ENCODE measurements at places on chromosomes 7 and 10. TPM values are rescaled to one million over a fixed set of nuclear protein-coding genes. Genes with fewer than 3 reads are reported as not detected.

DNA sequence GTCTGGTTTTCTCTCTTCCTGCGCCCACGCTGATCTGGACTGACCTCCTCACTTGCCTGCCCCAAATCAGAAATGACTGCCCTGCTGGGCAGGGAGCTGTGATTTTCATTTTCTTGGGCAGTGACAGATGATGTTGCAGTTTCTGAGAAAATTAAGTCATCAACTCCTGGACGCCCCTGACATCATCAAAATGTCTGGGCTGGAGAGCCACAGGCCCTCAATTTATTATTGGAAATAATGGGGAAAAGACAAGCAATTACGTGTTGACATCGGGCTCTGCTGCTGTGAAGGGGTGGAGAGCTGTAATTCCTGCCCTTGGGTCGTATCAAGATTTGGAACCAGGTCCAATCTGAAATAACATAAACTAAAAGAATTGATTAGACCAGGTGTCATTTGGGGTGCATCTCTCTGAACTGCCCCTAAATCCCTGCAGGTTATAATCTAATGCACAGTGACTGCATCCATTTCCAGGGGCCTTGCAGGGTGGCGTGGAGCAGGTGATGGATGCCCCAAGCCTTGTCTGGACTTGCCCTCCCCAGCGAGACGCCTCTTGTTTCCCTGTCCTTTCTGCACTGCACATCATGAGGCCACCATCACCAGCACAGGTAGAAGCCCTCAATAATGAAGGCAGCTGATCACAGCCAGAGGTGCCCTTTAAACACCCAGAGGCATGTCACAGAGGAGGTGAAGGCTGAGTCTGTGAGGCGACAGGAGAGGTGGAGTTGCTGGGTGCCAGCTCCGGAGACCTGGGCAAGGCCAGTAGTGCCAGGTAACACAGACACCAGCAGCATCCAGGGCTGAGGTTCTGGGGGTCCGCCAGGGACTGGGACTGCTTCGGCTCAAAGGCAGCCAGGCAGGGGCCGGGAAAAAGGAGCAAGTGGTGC is 98.7 kb downstream of the HTR5A start:
- no peak for DNase-seq

DNA sequence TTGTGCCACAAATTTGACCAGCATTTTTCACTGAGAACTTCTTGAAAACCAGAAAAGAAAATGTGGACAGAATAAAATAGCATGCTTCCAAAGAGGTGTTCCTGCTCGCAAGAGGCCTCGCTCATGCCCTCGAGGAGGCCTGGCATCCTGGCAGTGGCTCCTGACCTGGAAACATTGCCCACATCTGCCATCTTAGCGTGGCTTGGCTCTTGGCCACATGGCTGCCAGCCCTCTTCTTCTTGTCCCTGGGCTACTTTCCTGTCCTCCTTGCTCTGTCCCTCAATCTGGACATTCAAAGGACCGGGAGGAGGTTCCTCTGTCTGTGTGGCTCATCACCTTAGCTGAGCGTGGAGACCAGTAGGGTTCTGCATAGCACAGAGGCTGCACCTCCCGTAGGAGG is 131.6 kb upstream of the TMEM72 start:
- DNase-seq: no peak

GRCh38 chr10:89101943-89102342 is 105.2 kb downstream of the CH25H start:
- DNase-seq: no peak

DNA sequence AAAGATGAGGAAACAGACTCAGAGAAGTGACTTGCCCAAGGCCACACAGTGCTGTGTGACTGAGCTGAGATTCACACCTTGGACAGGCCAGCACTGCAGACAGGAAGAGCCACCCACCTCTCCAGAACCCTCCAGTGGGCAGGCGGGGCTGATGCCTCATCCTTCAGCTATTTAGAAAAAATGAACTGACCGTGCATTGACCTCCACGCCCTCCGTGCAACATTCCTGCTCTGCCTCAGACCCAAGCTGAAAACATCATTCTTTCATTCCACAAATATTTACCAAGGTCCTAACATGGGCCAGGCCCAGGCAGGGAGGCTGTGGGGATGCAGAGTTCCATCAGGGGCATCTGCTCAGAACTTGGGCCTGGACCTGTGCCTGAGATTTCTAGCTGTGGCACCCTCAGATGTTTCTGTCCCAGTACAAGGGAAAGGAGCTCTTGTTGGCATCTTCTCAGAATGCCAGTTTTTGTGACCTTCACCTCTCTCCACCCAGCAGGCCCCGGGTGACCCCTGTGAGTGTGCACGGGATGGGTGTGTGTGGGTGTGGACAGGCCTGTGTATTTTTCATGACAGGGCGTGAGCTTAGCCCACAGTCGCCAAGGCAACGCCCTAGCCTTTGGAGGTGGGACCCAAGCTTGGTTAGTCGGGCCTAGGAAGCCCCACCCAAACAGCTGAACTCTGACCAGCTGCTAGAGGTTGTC is 6.5 kb downstream of the VSIR start:
- DNase-seq: peak; percentile 89

DNA sequence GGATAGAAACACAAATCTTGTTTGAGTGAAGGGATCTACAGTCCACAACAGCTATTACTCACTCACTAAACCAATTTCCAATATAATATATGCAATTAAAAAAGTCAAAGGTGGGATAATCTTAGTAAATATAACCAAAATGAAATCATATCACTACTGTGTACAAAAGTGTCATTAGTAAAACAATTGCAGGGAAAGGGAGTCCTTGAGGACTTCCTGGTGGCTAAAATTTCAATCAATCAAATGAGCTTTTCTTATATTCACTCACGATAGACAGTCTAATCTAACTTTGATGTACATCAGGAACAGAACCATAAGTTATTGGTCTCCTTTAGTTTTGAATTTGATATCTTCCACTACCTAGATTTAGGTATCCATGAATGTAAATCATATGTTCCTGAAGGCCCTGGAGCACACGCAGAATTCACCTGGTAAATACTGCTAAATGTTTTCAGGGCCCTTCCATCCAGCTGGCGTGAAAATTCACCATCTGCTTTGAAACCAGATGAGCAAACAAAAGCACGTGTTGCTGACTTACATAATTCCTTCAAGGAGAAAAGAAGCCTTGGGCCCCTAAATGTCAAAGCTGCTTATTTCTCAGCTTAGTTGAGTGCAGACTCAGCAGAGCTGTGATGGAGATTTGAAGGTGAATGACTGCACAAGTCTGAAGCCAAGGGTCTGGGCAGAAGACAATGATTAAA is 159.3 kb upstream of the TMEM196 start:
- DNase-seq: no peak

GRCh38 chr10:5553400-5554170 is 28.8 kb downstream of the CALML3 start:
- no peak for DNase-seq

DNA sequence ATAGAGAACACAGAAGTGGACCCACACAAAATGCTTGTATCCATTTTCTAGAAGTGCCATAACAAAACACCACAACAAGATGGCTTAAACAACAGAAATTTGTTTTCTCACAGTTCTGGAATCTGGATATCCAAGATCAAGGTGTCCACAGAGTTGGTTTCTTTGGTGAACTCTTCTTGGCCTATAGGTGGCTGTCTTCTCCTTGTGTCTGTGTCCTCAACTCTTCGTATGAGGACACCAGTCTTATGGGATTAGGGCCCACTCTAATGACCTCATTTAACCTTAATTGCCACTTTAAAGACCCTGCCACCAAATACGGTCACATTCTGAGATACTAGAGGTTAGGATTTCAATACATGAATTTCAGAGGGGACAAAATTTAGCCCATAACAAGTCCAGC is 30.8 kb upstream of the C10orf71 start:
- no peak for DNase-seq

- DNase-seq: peak; percentile 66
Observed at GRCh38 chr10:113226831-113227445, 276.9 kb downstream of the TCF7L2 start.

DNA sequence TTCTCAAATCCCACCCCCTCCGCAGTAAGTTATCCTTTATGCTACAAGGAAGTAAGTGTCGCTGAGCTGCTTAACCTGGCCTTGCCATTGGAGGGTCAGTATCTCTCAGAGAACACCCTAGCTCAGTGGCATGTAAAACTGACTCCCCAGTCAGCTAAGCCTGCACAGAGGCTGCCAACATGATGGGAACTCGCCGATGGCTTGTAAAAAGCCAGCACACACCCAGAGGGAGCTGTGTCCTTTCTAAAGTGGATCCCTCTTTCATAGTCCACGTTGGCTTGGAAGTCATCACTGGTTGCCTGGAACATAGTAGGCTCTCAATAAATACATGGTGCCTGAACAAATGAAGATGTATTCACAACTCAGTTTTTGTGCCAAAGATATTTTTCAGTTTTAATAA is 249.1 kb upstream of the YAE1 start:
- no peak for DNase-seq

GRCh38 chr7:45171946-45172345 is 14.4 kb downstream of the RAMP3 start:
- no peak for DNase-seq

GRCh38 chr7:2523461-2523936 is 3.9 kb downstream of the LFNG start:
- no peak for DNase-seq

DNA sequence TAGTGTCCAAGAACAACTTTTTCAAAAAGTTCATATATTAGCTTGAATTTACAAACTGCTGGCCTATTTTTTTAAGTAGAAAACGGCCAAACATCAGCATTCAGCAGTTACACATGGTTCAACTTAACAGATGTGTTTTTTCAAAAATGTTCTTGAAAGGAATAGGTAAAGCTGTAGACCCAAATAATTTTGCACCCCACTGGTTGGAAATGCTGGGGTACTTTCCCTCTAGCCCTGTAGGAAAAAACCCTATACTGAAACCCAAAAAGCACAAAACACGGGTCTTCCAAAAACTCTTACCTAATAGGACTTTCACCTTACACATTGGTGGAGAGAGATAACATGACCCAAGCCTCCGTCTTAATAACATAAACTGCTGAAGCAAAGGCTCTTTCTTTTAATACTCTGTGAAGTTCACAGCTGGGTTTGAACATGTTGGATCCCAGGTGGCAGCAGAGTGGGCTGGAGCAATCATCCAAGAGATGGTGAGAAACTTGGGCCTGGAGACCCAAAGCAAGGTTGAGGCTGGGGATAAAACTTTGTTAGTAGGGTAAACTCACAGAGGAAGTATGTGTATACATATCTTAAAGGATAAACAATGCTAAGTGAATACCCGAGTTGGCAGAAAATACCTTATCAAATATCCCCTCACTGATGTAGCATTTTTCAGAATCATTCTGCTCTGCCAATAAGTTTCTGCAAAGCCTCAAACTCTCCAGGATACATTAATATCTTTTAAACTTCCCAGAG is 629 bp upstream of the DNAJC9 start:
- DNase-seq: no peak

DNA sequence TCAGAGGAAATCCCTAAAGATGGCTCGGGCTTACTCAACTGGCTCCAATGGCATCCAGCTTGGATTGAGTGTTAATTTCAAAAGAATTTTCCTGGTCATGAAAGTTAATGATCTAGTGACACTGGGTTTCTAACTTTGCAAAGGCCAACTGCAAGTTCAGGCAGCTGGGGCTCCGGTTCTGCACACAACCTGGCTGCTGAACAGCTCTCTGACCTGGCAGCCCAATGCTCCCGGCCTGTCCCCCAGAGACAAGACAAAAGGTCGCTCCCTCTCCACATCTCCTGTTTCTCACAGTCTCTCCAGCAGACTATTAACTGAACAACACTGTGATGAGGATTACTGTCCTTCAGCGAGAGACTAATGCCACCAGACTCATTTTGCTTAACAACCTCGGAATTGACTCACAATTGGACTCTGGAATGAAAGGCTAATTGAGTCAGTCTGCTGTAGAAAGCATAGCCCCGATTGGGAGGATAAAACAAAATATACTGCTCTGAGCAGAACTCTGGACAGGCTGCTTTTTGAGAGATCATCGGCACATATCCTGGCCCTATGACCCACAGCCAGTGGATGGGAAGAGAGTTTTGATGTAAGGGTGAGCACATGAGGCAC is 174.5 kb downstream of the GFRA1 start:
- peak; percentile 57 for DNase-seq

DNA sequence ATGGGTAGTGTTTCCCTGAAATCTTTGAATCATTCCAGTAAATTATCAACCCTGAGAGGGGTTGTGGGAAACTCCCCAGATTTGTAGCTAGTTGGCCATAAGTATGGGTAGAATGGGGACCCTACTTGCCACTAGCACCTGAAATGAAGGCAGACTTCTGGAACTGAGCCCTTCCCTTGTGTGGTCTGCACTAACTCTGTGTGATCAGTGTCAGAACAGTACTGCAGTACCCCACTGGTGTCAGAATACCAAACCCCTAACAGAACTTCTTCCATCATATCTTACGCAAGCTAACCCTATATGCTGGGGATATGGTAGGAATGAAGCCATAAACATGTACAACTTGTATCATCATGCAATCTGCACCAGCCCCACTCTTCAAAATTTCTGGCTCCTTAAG is 50.8 kb downstream of the ABI1 start:
- DNase-seq: no peak

GRCh38 chr7:45155357-45155900 is 2.2 kb upstream of the RAMP3 start:
- DNase-seq: no peak

GRCh38 chr7:138429577-138430250 is 30.3 kb upstream of the TRIM24 start:
- no peak for DNase-seq

DNA sequence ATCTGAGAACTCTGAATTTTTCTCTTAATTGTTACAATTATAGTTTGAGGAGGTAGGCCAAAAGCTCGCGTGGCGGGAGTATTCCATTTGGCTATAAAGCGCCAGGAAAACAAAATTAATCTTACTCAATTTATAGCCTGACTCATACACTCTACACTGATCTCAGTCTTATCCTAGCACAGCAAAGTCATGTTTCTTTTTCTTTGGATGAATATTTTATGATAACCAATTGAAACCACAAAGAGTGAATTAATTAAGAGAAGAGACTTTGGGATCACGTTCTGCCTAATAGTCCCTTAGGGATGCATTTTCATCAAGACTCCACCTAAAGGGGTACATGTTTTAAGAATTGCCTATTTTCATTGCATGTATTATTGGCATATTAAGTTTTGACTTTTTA is 420.8 kb downstream of the HGF start:
- DNase-seq: no peak

Gene MKX
- total RNA-seq: 14.7 TPM

Gene SRPK2
- total RNA-seq: 34.4 TPM

Gene SLC13A1
- not detected for total RNA-seq

Gene ANKRD61
- total RNA-seq: 0.22 TPM

Gene C10orf53
- not detected for total RNA-seq

Gene PNLIPRP2
- 0.49 TPM for total RNA-seq

Gene GDF2
- not detected for total RNA-seq

Gene FRG2B
- total RNA-seq: not detected

Gene RTKN2
- 2.4 TPM for total RNA-seq

Gene GCK
- 4.4 TPM for total RNA-seq

All from muscle of leg (tissue), 16 donors.